SHP77 treated with DMSO at 0.1 percent for 48 hours (cell line): ENCODE measurements at places on chromosomes 2 and 18.

DNA sequence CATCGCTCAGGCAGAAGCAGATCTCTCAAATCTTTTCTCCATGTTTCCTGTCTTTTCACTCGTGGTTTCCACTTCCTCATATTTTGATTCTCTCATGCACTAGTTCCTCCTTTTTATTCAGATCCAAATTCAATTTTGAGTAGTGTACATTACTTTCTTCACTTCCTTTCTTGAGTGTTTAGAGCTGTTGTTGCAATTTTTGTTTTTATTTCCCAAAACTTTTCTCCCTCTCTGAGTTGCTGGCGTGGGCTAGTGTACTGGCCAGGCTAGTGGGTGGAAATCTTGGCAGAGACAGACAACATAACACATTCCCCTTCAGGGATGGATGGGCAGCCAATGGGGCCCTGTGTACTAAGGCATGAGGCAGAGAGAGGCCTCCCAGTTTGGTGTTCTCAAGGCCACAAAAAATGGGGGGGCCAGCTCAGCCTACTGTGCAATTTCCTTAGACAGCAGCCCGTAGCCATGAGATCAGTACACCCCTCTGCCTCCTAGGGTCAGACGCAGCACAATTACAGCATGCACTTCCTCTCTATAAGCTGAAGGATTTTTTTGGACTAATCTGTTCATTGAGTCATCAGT lies 145.1 kb upstream of the PID1 start:
- no peak for DNase-seq

DNA sequence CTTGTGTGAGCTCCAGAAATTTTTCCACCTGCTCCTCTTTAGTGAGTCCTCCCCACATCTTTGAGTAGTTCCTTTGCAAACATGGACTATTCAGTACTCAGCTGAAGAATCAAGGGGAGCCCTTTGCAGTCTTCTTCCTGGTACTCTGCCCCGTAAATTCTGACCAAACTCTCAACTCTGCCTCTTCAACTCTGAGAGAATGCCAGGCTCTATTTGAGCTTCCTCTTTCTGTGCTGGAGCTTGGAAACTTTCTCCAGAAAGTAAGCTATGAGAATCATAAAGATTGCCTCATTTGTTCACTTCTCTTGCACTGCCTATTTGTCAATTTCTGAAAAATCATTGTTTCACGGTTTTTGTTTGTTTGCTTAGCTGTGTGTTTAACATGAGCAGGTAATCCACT lies 7.4 kb upstream of the STAT4 start:
- DNase-seq: no peak

DNA sequence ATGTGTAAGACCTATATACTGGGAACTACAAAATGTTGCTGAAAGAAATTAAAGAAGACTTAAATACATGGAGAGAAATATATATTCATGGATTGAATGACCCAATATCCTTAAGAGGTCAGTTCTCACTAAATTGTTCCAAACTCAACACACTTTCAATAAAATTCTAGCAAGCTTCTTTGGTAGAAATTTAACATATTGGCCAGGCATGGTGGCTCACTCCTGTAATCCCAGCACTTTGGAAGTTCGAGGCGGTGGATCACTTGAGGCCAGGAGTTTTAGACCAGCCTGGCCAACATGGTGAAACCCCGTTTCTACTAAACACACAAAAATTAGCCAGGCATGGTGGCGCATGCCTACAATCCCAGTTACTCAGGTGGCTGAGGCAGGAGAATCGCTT lies 33.6 kb upstream of the MYCN start:
- no peak for DNase-seq

- no peak for DNase-seq
These were observed 834 bp upstream of the BUB1 start for GRCh38 chr2:110678457-110679336.

- DNase-seq: no peak
These were observed 13.7 kb downstream of the RUFY4 start for GRCh38 chr2:218082586-218083351.

DNA sequence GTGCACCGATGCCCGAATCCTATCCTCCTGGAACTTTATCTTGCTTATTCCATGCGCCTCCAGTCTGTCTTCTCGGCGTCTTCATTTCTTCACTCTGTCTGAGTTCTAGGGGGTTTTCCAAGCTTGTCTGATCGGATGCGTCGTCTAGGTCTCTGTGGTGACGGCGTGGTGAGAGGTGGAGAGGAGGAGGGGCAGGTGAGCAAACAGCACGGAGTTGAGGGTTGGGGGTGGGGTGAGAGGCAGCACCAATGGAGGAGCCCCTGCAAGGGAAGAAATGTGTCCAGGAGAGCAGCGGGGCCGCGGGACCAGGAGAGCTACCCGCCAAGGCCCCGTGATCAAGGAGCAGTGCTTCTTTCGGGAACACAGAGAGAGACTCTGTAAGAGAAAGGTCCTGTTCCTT lies 131.3 kb upstream of the TWIST2 start:
- no peak for DNase-seq

DNA sequence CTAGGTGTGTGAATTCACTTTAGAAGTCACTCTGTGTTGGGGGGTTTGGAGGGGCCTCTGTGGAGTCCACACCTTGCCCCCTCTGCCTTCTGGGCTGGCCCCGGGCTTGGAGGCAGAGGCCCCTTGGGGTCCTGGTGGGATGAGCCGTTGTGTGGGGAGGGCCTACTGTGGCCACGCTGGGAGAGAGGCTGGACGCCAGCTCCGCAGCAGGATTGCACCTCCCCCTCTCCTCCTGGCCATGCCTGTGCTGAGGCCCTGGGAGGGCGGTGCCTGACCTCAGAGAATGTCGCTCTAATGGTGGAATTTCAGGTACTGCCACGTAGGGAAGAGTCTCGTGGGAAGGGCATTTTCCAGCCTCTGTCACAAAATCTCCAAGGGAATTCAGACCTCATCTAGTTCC lies 237.0 kb downstream of the ATAD2B start:
- DNase-seq: no peak

GRCh38 chr2:100178085-100178788 lies 35.8 kb upstream of the AFF3 start:
- no peak for DNase-seq

DNA sequence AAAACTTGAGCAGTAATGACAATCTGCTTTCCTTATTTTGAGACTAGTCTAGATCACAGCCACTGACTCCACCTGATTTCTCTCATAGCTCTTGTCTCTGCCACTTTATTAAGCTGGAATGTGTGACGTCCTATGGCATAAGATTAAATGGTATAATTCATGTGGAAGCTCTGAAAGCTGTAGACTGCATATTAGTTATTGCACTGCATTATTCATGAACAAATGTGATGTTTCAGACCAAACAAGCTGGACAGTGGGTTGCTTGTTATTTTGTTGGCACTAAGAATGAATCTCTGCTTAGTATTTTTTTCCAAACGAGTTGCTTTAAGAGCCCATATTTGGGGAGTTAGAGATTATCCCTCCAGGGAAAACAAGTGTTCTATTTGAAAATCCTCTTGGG lies 1218.5 kb downstream of the SUCLG1 start:
- no peak for DNase-seq

DNA sequence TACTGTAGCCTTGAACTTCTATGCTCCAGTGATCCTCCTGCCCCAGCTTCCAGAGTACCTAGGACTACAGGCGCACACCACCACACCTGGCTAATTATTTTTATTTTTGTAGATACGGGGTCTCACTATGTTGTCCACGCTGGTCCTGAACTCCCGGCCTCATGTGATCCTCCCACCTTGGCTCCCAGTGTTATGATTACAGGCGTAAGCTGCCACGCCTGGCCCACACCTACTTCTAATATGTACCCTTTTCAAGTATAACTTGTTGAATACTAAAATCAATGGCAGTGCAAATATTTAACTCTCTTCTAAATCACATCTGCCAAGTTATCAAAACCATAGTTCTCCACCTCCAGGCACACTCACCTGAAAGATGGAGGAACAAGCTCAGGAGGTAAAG lies 58.7 kb downstream of the ITSN2 start:
- DNase-seq: no peak

DNA sequence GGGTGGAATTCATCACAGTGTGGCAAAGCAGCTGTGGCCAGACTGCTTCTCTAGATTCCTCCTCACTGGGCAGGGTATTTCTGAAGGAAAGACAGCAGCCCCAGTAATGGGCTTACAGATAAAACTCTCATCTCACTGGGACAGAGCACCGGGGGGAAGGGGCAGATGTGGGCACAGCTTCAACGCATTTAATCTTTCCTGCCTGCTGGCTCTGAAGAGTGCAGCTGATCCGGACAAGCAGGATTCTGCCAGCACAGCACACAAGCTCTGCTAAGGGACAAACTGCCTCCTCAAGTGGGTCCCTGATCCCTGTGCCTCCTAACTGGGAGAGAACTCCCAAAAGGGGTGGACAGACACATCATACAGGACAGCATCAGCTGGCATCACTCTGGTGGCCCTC lies 779.9 kb upstream of the CNTNAP5 start:
- no peak for DNase-seq

- peak; percentile 7 for DNase-seq
These were observed 70.8 kb upstream of the SMAD7 start for GRCh38 chr18:49021433-49022129.

DNA sequence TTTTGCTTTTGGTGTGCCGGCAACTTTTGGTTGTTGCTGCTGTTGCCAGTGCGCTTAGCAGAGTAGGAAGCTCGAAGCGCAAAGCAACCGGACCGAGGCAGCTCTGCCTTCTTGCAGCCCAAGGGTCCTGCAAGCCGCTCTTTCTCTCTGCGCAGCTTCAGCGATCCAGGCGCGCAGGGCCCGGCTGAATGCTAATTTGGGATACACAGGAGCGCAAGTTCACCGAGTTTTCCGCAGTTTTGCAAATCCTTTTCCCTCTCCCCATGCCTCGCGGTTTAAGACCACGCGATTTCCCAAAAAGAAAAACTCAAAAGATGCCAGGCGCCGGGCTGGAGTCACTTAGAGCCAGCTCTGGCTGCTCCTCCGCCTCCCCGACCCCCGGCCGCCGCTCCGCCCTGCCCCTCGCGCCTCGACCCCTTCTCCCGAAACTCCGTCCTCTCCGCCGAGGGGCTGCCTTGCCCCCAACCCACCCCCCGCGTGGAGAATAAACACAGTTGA lies 13.5 kb upstream of the SIX3 start:
- DNase-seq: no peak
